ENCODE measurements at places on chromosomes 2 and 18.

GRCh38 chr2:62589691-62590356, 83.8 kb upstream of the TMEM17 start:
- DNase-seq, result no peak

GRCh38 chr2:106566050-106566449, 78.9 kb downstream of the CD8B2 start:
- peak; percentile 39 for DNase-seq

DNA sequence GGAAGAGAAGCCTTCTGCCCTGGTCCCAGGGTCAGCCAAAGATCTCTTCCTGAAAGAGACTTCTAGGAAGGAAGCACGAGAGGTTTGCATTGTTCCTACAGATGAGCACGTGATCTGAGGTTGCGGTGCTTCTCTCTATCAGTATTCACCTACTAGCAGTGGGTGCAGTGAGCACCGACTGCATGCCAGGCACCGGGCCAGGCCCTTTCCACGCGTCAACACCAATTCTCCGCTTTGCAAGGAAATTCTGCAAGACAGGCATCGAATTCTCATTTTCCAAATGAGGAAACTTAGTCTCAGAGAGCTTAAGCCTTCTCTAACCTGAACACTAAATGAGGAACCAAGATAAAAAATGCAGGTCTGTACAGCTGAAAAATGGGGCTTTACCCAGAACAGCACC, 151.5 kb upstream of the MYCN start:
- no peak for DNase-seq

DNA sequence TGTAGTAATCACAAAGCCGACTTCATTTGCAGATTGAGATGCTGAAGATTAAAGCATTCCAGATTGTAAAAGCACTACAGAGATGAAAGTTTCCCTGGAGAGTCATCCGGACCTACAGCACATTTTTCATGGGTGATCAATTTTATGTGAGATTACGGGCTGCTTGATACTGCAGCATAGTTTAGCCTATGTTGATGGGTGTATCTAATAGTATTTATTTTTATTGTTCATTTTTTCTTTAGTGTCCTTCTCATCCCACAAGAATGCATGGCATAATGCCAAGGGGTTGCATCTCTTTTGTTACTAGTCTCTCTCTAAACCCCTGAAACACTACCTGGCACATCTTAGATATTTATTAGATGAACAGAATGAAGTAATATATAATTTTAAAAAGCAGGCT, 240.4 kb downstream of the MBD2 start:
- no peak for DNase-seq

GRCh38 chr2:152552888-152553287, 164.4 kb downstream of the PRPF40A start:
- no peak for DNase-seq

DNA sequence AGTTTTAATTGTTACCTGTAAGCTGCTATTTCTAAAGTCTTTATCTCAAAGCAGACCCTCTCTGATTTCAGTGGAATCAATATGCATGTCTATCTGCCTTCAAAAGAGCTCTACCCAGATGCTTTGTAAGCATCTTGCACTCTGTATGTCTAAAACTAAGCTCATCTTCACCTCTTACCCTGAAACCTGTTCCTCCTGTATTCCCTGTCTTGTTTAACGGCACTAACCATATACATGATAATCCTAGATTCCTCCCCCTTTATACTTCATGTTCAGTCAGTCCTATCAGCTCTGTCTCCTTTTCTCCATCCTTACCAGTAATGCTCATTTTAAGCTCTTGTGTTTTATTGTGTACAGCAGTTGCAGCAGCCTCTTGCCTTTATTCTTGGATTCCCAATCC, 12.8 kb downstream of the ZC3H15 start:
- no peak for DNase-seq
